ENCODE measurements at places on chromosomes 13 and 19.
A peak's percentile ranks its signal among the peaks of the same experiment; 100 is the strongest.

DNA sequence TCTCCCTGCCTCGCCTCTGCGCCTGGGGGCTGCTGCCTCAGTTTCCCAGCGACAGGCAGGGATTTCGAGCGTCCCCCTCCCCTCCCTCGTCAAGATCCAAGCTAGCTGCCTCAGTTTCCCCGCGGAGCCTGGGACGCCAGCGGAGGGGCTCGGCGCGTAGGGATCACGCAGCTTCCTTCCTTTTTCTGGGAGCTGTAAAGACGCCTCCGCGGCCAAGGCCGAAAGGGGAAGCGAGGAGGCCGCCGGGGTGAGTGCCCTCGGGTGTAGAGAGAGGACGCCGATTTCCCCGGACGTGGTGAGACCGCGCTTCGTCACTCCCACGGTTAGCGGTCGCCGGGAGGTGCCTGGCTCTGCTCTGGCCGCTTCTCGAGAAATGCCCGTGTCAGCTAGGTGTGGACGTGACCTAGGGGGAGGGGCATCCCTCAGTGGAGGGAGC, 722 bp upstream of the ICAM1 start:
- peak; percentile 96 for DNase-seq

GRCh38 chr13:94956417-94957110, 244.2 kb upstream of the SOX21 start:
- DNase-seq, result no peak

DNA sequence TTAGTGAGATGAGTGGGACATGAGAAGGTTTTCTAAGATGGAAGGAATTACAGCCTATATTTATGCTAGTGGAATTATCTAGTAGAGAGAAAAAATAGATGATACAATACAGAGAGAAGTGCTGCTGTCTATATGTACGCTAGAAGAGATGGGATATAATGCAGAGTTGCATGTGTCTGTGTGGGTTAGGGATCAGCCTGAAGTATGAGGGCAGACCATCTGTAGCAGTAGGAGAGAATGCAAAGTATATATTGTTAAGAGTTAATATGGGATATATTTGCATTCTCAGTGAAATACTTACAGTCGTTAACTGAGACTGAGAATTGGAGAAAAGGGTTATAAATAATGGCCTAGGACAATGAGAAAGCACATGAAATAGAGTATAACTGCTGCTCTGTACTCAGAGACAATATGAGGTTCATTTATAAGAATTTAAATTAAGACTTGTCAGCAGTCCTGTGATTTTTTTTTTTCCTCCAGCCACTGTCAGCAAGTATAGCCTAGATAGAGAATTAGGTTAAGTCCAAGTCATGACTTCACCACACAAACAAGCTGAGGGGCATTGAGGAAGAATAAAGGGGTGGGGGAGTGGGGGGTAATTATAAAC, 77.8 kb downstream of the SLITRK1 start:
- no peak for DNase-seq

DNA sequence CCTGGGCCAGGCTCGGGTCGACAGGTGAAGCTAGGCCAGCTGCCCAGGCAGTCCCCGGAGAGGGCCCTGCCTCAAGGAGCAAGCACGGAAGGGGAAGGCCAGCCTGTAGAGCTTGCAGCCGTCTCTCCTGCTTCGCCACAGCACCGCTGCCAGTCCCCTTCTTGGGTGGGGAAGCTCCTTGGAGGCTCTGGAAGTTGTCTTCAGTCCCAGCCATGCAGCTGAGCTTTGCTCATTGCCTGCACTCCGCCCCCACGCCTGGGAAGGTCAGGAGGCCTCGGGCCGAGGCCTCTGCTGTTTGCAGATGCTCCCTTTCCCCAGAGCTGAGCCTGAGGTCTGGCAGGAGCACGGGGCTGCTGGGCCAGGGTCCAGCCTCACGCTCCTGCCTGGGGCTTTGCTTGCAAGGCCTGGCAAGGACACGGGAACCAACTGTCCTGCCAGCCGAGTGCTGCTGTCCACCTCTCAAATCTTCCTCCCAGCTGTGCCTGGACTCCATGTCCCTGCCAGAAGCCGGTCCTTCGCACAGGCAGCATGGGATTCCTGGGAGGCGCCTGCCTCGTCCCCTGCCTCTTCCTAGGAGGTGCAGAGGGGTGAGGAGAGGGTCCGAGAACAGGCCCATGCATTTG, 13.3 kb downstream of the PLEKHF1 start:
- no peak for DNase-seq

DNA sequence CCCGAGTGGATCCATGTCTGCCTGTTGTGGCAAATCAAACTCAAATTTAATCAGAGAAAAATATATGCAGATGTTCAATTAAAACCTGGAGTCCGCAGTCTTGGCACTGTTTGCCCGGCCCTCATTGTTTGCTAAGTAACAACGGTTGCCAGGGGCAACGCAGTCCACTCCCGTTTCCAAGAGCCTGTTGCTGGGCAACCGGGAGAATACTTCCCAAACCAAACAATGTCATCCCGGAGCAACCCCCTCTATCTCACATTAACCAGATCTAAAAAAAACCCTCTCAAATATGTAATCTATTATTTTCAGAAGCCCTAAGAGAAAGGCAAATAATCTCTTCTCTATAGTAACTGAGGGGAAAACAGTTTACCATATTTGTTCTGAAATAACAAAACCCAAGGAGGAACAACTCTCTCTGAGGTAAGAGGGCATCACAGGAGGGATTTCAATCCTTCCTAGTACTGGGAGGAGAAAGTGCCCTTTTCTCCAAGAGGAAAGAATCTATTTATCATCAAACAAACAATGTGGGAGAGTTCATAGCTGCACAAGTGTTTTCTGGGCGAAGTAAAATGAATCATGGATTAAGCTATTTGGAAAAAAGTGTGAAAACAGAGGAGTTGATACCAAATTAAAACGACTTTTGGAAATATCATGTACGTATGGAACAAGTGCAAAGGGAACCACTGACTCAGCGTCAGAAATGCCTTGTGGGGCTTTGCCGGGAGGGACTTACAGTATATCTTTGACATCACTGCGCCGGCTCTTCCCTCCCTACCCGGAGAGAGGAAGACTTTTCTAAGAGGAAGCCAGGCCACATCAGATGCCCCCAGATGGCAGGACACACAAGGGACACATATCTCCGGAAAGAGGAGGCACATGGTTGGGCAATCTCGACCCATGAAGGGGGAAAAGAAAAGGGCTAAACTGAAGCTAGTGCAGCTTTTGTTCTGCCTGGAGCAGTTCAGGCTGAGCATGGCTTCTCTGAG, 43.3 kb downstream of the RFX2 start:
- peak; percentile 39 for DNase-seq

GRCh38 chr13:100212904-100213553, 124.1 kb downstream of the PCCA start:
- no peak for DNase-seq

All from bone marrow (tissue), 2 donors.